NCI-H146 (cell line): ENCODE measurements at places on chromosomes 7 and 10.

DNA sequence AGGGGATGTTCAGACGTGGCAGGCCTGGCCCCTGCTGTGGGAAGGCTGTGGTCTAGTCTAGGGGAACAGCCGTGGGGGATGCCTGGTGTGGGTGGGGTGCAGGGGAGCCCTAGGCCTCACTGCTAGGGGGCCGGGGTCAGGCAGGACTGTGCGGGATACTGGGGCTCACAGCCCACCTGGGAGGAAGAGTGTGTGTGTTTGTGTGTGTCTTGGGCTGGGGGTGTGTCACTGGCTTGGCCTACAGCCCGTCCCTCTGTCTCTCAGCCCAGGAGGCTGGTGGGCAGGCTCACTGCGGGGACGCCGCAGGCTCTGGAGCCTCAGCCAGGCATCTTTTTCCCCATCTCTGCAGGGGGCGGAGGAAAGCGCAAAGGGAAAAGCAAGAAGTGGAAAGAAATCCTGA lies 118.8 kb downstream of the GRK5 start:
- DNase-seq, result no peak

DNA sequence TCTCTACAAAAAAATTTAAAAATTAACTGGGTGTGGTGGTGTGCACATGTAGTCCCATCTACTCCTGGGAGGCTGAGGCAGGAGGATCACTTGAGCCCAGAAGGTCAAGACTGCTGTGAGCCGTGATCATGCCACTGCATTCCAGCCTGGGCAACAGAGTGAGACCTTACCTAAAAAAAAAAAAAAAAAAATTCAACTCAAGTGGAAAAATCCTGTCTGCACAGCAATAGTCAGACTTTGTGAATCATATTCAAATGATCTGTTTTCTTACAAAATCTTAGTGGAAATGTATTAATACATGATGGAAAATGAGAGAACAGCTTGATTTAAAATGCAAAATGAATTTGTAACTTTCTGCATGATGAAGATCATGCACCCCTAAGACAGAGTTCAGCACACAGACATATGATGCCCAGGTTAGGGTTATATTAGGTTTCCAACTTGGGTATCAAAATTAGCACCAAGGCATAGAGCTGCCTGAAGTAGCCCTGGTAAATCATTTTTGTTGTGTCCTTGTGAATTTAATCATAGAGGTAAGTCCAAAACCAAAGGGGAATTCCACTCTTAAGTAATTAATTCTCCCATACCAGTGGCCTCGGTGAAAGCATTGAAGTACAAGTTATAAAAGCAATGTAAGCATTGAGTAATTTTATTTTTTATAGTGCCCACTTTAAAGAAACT lies 93.8 kb downstream of the ADD3 start:
- DNase-seq, result no peak

- DNase-seq, result no peak
Observed at GRCh38 chr7:133947458-133948254, 179.5 kb upstream of the LRGUK start.

- DNase-seq, result peak; percentile 17
Observed at GRCh38 chr7:2354939-2355704, 495 bp downstream of the EIF3B start.

DNA sequence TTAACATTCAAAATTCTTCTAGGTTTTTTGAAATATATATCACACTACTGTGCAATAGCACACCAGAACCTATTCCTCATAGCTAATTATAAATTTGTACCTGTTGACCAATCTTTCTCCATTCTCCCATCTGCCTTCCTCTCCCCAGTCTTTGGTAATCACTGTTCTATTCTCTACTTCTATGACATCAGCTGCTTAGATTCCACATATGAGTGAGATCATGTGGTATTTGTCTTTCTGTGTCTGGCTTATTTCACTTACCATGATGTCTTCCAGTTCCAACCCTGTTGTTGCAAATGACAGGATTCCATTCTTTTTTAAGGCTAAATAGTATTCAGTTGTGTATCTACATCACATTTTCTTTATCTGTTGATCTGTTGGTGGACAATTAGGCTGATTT lies 54.4 kb upstream of the CCDC6 start:
- no peak for DNase-seq

DNA sequence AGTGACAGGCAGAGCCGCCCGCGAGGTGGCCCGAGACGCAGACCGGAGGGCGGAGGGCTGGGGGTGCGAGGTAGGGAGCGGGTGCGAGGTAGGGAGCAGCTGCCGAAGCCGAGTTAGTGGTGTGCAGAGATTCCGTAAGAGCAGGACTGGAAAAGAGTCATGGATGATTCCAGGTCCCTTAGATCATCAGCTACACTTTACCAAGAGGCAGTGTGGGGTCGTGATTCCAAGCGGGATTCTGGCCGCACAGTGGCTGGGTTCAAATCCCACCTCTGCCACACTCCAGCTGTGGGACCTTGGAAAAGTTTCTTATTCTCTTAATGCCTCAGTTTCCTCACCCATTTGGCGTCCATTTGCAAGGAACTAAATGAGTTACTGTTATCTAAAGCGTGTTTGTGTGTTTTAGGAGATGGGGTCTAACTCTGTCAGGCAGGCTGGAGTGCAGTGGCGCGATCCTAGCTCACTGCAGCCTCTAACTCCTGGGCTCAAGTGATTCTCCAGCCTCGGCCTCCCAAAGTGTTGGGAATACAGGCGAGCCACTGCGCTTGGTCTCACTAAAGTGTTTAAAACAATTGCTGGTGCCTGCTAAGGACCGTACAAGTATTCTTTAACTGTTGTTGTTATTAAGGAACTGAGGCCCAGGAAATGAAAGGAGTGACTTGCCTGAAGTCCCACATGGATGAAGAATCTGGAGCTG lies 1.1 kb downstream of the NDUFB2 start:
- DNase-seq, result no peak

DNA sequence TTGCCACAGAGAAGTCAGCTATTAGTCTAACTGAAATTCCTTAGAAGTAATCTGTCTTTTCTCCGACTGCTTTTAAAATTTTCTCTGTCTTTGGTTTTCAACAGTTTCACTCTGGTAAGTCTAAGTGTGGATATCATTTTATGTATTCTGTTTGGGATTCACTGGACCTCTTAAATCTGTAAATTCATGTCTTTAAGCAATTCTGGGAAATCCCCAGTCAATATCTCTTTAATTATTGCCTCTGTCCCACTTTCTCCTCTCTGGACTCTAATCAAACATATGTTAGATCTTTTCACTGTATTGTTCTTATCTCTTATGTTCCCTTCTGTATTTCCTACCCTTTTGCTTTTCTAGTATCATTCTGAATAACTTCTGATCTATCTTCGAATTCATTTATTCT lies 29.9 kb downstream of the CFAP43 start:
- no peak for DNase-seq

GRCh38 chr7:18913106-18913505 lies 204.3 kb downstream of the TWIST1 start:
- no peak for DNase-seq

GRCh38 chr7:87934699-87935383 lies 790 bp downstream of the ADAM22 start:
- DNase-seq, result peak; percentile 67

DNA sequence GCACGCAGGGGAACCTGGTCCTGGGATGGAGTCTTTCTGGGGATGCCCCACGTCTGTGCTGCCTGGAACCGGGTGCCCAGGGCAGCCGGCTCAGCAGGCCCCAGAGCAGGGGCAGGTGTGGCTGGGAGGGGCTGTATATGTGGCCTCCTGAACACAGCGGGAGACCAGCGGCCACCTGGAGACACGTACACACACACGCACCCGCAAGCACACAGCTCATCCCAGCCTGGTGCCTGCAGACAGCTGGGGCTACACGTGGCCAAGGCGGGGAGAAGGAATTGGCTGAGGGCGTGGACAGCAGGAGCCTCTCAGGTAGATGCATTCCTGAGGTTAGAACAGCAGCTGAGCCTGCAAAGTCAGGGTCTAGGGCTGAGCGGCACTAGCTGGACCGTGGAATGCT lies 14.0 kb downstream of the ADAM8 start:
- peak; percentile 97 for DNase-seq

DNA sequence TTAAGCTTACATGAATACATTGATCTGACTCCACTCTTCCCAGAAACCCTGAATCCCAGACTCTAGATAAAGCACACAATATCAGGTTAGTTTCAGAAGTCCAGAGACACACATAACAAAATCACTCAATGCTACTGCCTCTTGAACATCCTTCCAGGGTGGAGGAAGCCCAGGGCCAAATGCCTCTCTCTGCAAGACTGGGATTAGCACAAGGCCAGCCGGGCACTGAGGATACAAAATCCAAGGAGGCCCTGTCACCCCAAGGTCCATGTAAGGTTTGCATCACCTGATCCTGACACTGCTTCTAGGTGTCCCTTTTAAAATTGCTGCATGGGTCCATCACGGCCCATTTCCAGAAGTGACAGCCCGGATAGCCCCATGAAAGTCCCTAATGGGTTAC lies 2.6 kb upstream of the PLXNA4 start:
- no peak for DNase-seq

- no peak for DNase-seq
Observed at GRCh38 chr7:32779167-32779566, 112.4 kb downstream of the KBTBD2 start.

DNA sequence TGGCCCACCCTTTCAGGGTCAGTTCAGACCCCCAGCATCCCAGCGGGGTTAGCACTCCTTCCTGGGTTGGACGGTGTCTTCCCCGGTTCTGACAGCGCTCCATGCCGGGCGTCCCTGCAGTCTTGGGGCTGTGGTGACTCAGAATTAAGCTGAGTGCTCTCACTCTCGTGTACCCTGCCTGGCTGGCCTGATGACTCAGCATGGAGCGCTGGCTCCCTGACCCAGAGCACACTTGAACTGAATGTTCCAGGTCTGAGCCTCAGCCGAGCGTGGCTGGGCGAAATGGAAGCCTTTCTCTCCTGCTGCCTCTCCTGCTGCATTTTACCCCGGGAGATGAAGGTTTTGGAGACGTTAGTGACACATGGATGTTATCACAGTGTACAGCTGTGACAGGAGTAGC lies 7.1 kb downstream of the BAG3 start:
- DNase-seq, result no peak

DNA sequence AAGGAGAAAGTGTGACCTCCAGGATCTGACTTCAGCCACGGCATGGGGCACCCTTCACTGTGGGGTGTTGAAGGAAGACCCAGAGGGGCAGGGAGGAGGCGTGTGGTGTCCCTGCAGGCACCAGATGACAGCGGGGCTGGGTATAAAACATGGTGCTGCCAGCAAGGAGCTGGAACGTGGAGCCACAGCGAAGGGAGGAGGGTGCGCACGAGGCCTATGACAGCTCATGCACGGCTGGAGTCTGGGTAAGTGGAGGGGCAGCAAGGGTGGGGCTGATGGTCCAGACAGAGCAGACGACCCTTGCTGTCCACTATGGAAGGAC lies 27.8 kb upstream of the FOXL3 start:
- DNase-seq, result no peak

DNA sequence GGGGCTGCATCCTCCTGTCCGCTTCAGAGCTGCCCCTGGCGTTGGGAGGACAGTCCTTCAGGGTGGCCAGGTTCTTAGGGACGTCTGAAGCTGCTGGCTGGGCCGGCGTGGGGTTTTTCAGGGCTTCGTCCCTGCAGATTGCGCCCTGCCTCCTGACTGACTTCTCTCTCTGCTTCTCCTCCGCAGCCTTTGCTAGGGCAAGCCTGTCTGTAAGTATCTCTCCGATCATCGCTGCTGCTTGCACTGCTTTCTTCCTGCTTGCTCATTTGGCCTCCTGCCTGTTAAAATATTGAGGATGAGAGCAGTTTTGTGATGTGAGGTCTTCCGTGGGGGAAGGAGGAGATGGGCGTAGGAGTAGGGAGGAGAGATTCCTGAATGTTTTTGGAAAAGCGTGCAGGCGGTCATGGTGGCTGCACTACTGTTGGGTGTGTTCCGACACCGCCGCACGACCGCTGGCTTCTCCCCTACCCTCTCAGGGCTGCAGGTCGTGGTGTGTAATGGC lies 25.3 kb downstream of the PFKFB3 start:
- DNase-seq, result no peak

- no peak for DNase-seq
Observed at GRCh38 chr10:75428434-75429158, 2.8 kb upstream of the LRMDA start.

- DNase-seq, result no peak
Observed at GRCh38 chr7:4906682-4907081, 23.2 kb upstream of the RADIL start.

DNA sequence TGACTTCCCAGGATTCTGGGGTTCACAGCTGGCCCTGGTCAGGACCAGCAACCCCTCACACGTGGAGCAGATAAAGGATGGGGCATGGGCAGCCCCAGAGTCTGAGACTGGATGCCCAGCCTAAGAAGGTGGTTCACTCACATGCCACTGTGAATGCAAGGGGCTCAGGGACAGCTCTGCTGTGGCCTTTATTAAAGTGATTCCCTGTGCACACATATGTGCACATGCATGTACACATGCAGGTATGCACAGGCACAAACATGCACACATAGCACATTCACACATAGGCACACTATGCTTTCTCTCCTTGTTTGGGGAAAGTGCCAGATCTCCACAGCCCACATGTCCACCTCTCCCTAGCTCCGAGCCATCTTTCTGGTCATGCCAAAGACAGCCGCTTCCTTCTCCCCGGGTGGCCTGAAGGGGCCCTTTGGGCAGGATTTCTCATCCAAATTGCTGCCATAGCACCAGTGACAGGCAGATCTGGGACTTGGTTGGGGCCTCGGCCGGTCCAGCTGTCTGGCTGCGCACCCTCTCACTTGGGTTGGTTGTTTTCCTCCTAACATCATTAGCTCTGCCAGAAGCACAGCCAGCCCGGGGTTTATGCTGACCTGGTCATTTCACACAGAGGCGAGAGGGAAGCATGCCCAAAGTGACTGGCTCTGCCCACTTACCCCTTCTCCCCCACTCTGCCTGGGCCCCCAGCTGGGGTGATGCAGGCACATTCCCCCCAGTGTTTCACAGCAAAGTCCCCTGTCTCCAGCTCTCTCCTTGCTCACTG lies 1.4 kb downstream of the GCK start:
- DNase-seq, result peak; percentile 4

- peak; percentile 68 for DNase-seq
Observed at GRCh38 chr7:73521636-73522104, 423 bp downstream of the BAZ1B start.

GRCh38 chr7:74373536-74373935 lies 80.2 kb upstream of the GTF2IRD1 start:
- DNase-seq, result no peak

DNA sequence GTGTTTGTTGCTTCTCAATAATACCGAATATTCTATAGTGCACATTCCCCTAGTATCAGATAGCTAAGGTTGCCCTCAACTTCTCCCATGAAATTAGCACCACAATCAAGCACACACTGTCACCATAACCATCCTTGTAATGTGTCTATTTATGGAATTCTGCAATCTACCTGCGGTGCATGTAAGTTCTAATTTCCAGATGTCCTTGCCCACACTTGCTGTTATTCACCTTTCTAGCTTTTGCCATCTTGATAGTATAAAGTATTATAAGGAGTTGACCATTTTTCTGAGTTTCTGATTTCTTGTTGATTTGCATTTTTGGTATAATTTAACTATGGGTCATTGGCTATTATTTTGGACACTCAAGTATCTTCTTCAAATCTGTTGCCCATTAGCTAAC lies 490.1 kb upstream of the GALNT17 start:
- DNase-seq, result no peak

GRCh38 chr7:41685684-41686083 lies 17.2 kb downstream of the INHBA start:
- DNase-seq, result no peak

- DNase-seq, result no peak
Observed at GRCh38 chr7:123415625-123416024, 118.8 kb downstream of the IQUB start.
